Articular chondrocyte of knee joint (primary cell): ENCODE measurements at places on chromosomes 6 and 20. TPM values are rescaled to one million over a fixed set of nuclear protein-coding genes. Genes with fewer than 3 reads are reported as not detected.

Gene SLCO4A1
- total RNA-seq: 0.11 and 0.13 TPM in 2 replicates

Gene GSTA3
- not detected in 2 replicates for total RNA-seq

Gene PDCD2
- 62.3 and 72.9 TPM in 2 replicates for total RNA-seq

Gene GJA1
- 737 and 974 TPM in 2 replicates for total RNA-seq

Gene BPIFB1
- not detected in 2 replicates for total RNA-seq

Gene LHFPL5
- not detected in 2 replicates for total RNA-seq

Gene ME1
- 20.4 and 25.3 TPM in 2 replicates for total RNA-seq

Gene MYBL2
- 8.3 and 8.4 TPM in 2 replicates for total RNA-seq

Gene IFT52
- 46.4 and 48.3 TPM in 2 replicates for total RNA-seq

Gene POM121L2
- total RNA-seq: not detected in 2 replicates

Gene DNAAF9
- 10.8 and 13.5 TPM in 2 replicates for total RNA-seq

Gene FOXA2
- total RNA-seq: not detected in 2 replicates

Gene CENPQ
- 3.5 and 8.5 TPM in 2 replicates for total RNA-seq

Gene NEDD9
- total RNA-seq: 2.6 and 3.4 TPM in 2 replicates

Gene TGIF2
- total RNA-seq: 9.5 and 11.7 TPM in 2 replicates

Gene SYTL3
- 1.9 and 2.2 TPM in 2 replicates for total RNA-seq

Gene LCA5
- 11.5 and 14.6 TPM in 2 replicates for total RNA-seq

Gene WFDC10B
- total RNA-seq: not detected in 2 replicates

Gene GMDS
- total RNA-seq: 129 and 159 TPM in 2 replicates

Gene IRF4
- 0.11 and 0.26 TPM in 2 replicates for total RNA-seq

Gene MCHR2
- total RNA-seq: not detected in 2 replicates

Gene NRN1
- total RNA-seq: 94.3 and 142 TPM in 2 replicates
